ENCODE measurements at places on chromosomes 2 and 18.

- peak; percentile 91 for DNase-seq
Observed at GRCh38 chr2:27920148-27920885, 29.8 kb downstream of the BABAM2 start.

DNA sequence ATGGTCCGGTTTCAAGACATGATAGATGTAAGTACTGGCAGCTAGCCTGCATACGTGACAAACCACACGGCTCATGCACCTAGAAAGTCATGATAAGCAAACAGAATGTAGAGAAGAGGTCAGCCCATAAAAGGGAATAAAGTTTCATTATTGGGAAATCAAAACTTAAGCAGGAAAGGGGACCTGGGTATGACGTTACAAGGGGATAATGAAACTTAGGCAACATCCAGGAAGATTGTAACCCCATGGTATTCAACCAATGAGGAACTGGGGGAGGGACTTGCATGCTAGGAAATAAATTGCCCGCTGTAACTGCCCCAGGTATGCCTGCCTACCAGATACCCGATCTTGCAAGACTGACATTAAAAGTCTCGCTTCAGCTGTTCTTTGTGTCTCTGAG, 1679.0 kb downstream of the SUCLG1 start:
- peak; percentile 38 for DNase-seq

GRCh38 chr2:17441790-17442189, 76.5 kb downstream of the RAD51AP2 start:
- DNase-seq, result no peak

DNA sequence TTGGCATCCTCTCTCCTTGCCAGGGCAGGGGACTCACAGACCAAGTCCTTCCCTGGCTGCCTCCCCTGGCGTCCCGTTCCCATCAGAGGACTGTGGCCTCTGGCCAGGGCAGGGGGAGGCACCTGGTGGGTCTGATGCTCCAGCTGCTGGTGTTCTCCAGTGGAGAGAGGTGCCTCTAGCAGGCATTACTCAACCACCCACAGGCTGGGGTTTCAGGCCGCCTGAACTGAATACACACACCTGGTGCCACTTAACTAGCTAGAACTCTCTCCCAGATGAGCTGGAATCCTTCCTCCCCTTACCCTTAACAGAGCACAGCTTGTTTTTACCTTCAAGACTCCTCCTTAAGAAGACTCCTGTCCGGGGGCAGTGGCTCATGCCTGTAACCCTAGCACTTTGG, 37.7 kb upstream of the CNGA3 start:
- DNase-seq, result no peak

- DNase-seq, result no peak
Observed at GRCh38 chr2:8575038-8575833, 106.6 kb upstream of the ID2 start.

GRCh38 chr2:210795506-210795905, 239.1 kb downstream of the CPS1 start:
- DNase-seq, result no peak

DNA sequence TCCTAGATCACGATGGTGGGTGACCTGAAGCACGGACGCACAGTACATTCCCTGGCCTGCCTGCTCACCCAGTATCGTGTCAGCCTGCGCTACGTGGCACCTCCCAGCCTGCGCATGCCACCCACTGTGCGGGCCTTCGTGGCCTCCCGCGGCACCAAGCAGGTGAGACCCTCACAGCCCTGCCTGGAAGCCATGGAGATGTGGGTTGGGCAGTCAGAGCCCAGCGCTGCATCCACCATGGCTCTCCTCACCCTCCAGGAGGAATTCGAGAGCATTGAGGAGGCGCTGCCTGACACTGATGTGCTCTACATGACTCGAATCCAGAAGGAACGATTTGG, 20.3 kb downstream of the SLC30A3 start:
- no peak for DNase-seq

DNA sequence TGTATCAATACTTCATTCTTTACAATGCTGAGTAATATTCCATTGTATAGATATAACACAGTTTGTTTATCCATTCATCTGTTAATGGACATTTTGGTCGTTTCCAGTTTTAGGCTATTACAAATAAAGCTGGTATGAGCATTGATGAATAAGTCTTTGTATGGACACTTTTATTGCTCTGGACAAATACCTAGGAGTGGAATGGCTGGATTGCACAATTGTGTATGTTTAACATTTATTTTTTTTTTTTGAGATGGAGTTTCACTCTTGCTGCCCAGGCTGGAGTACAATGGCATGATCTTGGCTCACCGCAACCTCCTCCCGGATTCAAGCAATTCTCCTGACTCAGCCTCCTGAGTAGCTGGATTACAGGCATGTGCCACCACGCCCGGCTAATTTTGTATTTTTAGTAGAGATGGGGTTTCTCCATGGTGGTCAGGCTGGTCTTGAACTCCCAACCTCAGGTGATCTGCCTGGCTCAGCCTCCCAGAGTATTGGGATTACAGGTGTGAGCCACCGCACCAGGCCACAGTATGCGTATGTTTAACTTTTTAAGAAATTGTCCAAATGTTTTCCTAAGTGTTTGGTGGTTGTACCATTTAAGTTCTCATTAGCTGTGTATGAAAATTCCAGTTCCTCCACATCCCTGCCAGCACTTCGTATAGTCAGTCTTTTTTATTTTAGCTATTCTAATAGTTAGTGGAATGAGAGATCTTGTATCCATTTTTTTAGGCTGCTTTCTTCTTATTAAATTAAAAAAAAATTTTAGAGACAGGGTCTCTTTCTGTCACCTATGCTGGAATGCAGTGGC, 194.9 kb upstream of the HAAO start:
- peak; percentile 48 for DNase-seq

GRCh38 chr2:174248998-174249592, 763 bp upstream of the OLA1 start:
- no peak for DNase-seq

DNA sequence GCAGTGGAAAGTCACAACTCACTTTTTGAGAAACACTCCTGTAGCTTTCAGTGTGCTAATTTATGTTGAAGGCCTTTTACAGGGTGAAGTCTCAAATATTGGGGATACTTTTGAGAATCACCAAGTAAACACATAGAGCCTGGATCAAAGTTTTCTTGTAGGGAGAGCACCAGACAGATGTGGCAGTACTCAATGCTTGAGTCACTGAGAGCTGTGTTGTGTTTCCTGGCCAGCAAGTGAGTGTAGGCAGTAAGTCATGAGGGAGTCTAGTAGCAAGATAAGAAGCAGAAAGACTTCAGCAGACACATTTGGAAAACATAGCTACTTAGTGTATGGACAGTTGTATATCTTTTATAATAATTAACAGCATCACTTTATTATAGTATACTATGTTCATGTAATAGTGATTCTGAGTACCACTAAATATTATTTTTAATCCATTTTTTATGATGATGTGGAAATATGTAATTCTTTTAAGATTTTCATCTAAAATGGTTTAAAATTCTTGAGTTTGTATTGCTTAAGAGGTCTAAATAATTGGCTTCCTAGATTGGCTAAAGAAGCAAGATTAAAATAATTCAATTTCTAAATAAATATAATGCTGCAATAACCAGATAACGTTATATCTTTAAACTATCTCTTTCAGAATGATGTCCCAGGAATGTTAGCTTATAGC, 12.8 kb downstream of the PSMD1 start:
- DNase-seq, result peak; percentile 12

GRCh38 chr2:8061219-8061618, 620.6 kb upstream of the ID2 start:
- no peak for DNase-seq

- DNase-seq, result no peak
Observed at GRCh38 chr18:49648326-49648725, 86.5 kb downstream of the LIPG start.
